ENCODE measurements at places on chromosomes 2 and 18. TPM values are rescaled to one million over a fixed set of nuclear protein-coding genes. Genes with fewer than 3 reads are reported as not detected.
A peak's percentile ranks its signal among the peaks of the same experiment; 100 is the strongest.

DNA sequence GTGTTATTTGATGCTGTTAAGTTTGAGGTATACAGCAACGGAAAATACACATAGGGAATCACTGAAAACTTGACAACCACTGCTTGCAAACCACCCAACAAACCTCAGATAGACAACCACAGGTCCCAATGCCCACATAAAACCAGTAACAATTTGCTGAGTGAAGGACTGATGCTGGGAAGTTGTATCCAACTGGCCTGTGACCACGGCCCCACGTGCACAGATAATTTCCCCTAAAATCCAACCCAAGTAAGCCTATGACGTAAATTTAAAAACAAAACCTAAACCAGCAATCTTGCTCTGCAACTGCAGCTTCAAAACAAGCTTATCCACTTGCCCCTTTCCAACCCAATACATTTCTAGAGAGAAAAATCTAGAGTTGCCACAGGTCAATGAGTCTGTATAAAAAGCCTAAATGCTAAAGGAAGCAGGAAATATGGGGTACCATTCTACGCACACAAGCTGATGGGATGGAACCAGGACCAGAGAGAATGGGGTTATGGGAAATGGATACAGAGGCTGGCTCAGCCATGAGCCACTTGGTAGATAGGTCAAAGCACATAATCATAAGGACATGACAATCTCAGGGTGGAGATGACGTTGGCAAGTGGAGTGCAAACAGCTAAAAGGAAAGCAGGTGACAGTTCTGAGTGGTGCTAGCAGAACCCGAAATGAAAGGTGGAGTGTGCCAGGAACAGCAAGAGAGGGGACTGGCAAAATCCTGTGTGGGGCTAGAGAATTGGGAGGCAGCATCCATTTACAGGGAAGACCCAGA is 27.8 kb upstream of the CREB1 start:
- no peaks in the 10 kb centered on the region for H3K36me3 ChIP-seq
- peaks cover 3% of the 10 kb centered on the region for H3K27me3 ChIP-seq
- no peak overlapping the region for H3K4me3 ChIP-seq

- DNase-seq = no peak
- peaks cover 4% of the 10 kb centered on the region for H3K36me3 ChIP-seq
- no peak overlapping the region for H3K27ac ChIP-seq
- H3K4me1 ChIP-seq = peaks cover 12% of the 10 kb centered on the region
- no peak overlapping the region for H3K4me3 ChIP-seq
These were observed 49.8 kb downstream of the TFPI start for GRCh38 chr2:187504312-187504921.

DNA sequence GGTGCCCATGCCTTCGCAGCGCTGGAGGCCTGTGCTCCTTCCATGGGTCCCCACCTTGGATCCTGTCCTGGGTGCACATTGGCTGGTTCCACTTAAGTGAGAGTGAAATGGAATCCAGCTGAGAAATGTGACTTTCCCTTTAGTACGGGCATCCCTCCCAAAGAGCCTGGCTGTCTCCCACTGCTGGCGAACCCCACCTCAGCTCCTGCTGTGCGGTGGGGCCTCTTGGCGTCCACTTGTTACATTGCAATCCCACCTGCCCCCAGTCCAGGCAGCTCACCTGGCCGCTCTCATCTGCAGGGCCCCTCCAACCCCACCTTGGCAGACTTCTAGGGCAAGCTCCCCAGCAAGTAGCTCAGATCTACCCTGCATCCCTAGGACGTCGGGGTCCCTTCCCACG is 35.5 kb upstream of the GNAL start:
- H3K27me3 ChIP-seq = peaks cover 24% of the 10 kb centered on the region
- peaks cover 6% of the 10 kb centered on the region for H3K4me1 ChIP-seq
- peaks cover 3% of the 10 kb centered on the region for H3K36me3 ChIP-seq
- no peak overlapping the region for H3K27ac ChIP-seq
- H3K4me3 ChIP-seq = no peak overlapping the region

DNA sequence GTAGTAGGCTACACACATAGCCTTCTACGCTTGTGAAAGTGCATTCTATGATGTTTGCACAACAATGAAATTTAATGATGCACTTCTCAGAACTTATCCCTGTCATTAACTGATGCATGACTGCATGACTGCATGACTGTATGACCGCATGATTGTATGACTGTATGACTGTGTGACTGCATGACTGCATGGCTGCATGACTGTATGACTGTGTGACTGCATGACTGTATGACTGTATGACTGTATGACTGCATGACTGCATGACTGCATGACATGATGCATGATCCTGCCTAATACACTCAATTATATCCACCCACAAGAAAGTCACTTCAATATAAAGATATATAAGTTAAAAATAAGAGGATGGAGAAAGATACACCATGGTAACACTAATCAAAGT is 365.4 kb upstream of the FSIP2 start:
- H3K4me3 ChIP-seq = no peak overlapping the region
- H3K27me3 ChIP-seq = no peaks in the 10 kb centered on the region
- no peak for DNase-seq
- H3K4me1 ChIP-seq = no peaks in the 10 kb centered on the region

GRCh38 chr2:238132463-238133450 is 5.7 kb upstream of the KLHL30 start:
- no peaks in the 10 kb centered on the region for H3K36me3 ChIP-seq
- no peak overlapping the region for H3K27ac ChIP-seq
- H3K27me3 ChIP-seq = no peaks in the 10 kb centered on the region
- H3K4me1 ChIP-seq = no peaks in the 10 kb centered on the region
- no peak for DNase-seq
- no peak overlapping the region for H3K4me3 ChIP-seq

The B3GNT2 gene
- total RNA-seq = 7.7 TPM

GRCh38 chr2:54166121-54166773 is 50.8 kb downstream of the ACYP2 start:
- H3K4me1 ChIP-seq = peaks cover 30% of the 10 kb centered on the region
- H3K36me3 ChIP-seq = no peaks in the 10 kb centered on the region
- no peak for DNase-seq
- H3K27ac ChIP-seq = no peak overlapping the region

DNA sequence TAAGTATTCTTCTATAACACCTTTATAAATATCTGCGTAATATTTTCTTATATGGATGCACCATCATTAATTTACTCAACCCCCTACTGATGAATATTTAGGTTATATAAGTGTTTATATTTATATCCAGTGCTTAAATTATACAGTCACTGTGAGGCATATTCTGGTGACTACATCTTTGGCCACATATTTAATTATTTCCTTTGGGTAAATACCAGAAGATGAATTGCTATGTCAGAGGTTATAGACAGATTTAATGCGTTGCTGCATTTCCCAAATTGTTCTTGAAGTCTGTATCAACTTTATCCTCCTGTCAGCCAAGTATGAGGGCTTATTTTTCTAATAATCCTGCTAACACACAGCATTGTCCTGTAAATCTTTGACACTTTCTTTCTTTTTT is 18.7 kb downstream of the DYSF start:
- H3K36me3 ChIP-seq = no peaks in the 10 kb centered on the region
- peaks cover 39% of the 10 kb centered on the region for H3K27me3 ChIP-seq
- H3K4me1 ChIP-seq = peaks cover 11% of the 10 kb centered on the region

The MYO1B gene
- 107 TPM for total RNA-seq

The LRP1B gene
- 1.5 TPM for total RNA-seq

The FOXD4L1 gene
- total RNA-seq = 0.52 TPM

- no peak for DNase-seq
- no peaks in the 10 kb centered on the region for H3K4me1 ChIP-seq
- H3K27me3 ChIP-seq = no peaks in the 10 kb centered on the region
These were observed 590.6 kb upstream of the NETO1 start for GRCh38 chr18:73458186-73458964.

GRCh38 chr2:30807249-30807648 is at the start of gene CAPN13:
TSS of gene CAPN13 (minus strand) at chr2:30807446. CDS start at chr2:30787325, 20,121 bp downstream.
- H3K27me3 ChIP-seq = peaks cover 17% of the 10 kb centered on the region
- H3K36me3 ChIP-seq = no peaks in the 10 kb centered on the region
- DNase-seq = no peak
- H3K27ac ChIP-seq = no peak within 1 kb of the TSS
- no peaks in the 10 kb centered on the region for H3K4me1 ChIP-seq

The SDC1 gene
- 85.4 TPM for total RNA-seq

- H3K36me3 ChIP-seq = no peaks in the 10 kb centered on the region
- no peak overlapping the region for H3K4me3 ChIP-seq
- no peak for DNase-seq
- peaks cover 4% of the 10 kb centered on the region for H3K27me3 ChIP-seq
These were observed 64.9 kb downstream of the C1D start for GRCh38 chr2:67997903-67998302.

The DYNAP gene
- total RNA-seq = not detected

- H3K4me1 ChIP-seq = peaks cover 19% of the 10 kb centered on the region
- no peak overlapping the region for H3K4me3 ChIP-seq
- H3K36me3 ChIP-seq = peaks cover 3% of the 10 kb centered on the region
- H3K27me3 ChIP-seq = no peaks in the 10 kb centered on the region
- H3K27ac ChIP-seq = no peak overlapping the region
These were observed 15.0 kb upstream of the GPC1 start for GRCh38 chr2:240420206-240421104.

The CIB4 gene
- total RNA-seq = not detected

- no peak for DNase-seq
- peaks cover 14% of the 10 kb centered on the region for H3K27me3 ChIP-seq
- no peaks in the 10 kb centered on the region for H3K36me3 ChIP-seq
- H3K4me3 ChIP-seq = no peak overlapping the region
- no peaks in the 10 kb centered on the region for H3K4me1 ChIP-seq
These were observed 31.9 kb upstream of the CASP8 start for GRCh38 chr2:201228271-201228911.

GRCh38 chr2:60468382-60469085 is 84.9 kb downstream of the BCL11A start:
- no peak for DNase-seq
- H3K27me3 ChIP-seq = no peaks in the 10 kb centered on the region
- no peaks in the 10 kb centered on the region for H3K4me1 ChIP-seq
- H3K27ac ChIP-seq = no peak overlapping the region
- H3K36me3 ChIP-seq = no peaks in the 10 kb centered on the region
- no peak overlapping the region for H3K4me3 ChIP-seq

- H3K4me3 ChIP-seq = no peak overlapping the region
- H3K27ac ChIP-seq = no peak overlapping the region
- H3K4me1 ChIP-seq = peaks cover 3% of the 10 kb centered on the region
- no peaks in the 10 kb centered on the region for H3K36me3 ChIP-seq
- no peak for DNase-seq
These were observed 101.5 kb downstream of the ZNF521 start for GRCh38 chr18:25250474-25250851.

DNA sequence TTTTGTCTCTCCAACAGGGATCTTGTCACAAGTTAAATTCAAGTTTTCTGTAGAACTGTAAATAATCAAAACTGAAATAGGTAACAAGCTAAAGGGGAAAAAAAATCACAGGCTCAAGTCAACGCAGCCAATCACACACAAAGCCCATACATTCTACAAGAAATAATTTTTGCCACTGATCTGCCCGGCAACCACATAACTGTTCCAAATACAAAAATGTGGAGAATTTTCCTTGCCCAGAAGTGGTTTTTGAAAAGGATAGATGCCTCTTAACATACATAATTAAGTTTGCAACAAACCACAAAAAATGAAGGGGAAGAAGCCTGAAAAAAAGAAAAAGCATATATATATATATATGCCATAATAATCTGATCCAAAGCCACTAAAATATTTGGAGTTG is 60.3 kb downstream of the FARSB start:
- peaks cover 10% of the 10 kb centered on the region for H3K36me3 ChIP-seq
- no peaks in the 10 kb centered on the region for H3K27me3 ChIP-seq
- DNase-seq = no peak
- H3K4me3 ChIP-seq = no peak overlapping the region

DNA sequence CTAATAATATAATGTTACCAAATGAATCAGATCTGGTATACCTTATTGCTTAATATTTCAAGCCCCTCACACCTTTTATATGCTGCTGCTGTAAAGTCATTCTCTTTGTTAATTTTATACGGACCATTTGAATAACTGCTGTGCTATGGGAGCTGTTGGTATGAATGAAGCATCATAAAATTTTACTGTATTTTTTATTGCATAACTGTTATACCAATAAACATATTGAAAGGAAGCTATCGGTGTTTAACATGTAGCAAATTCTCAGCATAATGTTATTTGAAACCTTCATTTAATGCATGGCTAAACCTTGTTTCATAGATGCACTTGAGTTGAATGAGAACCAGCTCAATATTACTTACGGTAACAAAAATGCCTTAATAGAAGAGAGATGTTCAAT is 1040.3 kb downstream of the SOCS6 start:
- no peak overlapping the region for H3K27ac ChIP-seq
- no peak overlapping the region for H3K4me3 ChIP-seq
- no peak for DNase-seq
- peaks cover 18% of the 10 kb centered on the region for H3K27me3 ChIP-seq

- no peaks in the 10 kb centered on the region for H3K27me3 ChIP-seq
- peaks cover 21% of the 10 kb centered on the region for H3K4me1 ChIP-seq
- no peak overlapping the region for H3K4me3 ChIP-seq
- peaks cover 30% of the 10 kb centered on the region for H3K36me3 ChIP-seq
These were observed 159.4 kb downstream of the MYO1B start for GRCh38 chr2:191404568-191404991.

The LCT gene
- 0.19 TPM for total RNA-seq

DNA sequence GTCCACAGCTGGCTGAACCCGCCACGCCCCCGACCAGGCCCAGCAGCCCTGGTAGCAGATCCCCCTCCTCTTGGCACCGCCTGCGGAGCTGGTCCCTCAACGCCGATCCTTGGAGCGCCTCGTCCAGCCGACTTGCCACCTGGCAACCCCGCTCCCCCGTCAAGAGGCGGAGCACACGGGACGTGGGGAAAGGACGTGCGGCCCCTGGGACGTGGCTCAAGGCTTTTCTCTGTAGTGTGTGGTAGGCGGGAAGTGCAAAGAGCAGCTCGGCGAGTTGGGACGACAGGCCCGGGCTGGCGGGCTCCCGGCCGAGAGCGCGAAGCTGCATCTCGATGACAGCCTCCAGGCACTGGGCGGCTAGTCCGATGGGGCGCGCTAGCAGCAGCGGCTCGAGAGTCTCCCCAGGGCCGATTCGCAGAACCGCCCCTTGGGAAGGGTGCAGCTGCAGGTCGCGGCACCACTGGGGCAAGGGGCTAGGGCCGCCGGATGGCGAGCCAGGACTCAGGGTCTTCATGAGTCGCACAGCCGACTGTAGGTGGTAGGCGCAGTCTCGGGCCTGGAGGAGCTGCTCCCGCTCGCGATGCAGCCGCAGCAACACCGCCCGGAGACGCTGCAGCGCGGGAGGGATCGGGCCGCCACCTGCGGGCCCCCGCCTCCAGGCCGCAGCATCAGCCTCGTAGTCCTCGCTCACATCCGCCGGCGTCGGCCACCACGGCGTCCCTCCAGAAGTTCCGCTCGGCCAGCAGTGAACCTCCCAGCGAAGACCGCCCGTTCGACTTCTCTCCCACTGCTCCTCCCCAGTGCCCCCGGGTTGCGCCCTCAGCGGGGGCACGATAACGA is 617 bp downstream of the CCDC142 start:
- peaks cover 29% of the 10 kb centered on the region for H3K4me1 ChIP-seq
- H3K27ac ChIP-seq = peak overlapping the region; percentile 99
- no peaks in the 10 kb centered on the region for H3K27me3 ChIP-seq
- DNase-seq = no peak

- no peak overlapping the region for H3K4me3 ChIP-seq
- no peaks in the 10 kb centered on the region for H3K27me3 ChIP-seq
- H3K36me3 ChIP-seq = no peaks in the 10 kb centered on the region
- peaks cover 3% of the 10 kb centered on the region for H3K4me1 ChIP-seq
These were observed 83.5 kb downstream of the DNAH7 start for GRCh38 chr2:195984923-195985726.

Data from neural crest cell (in vitro differentiated cells).